Brain pericyte (primary cell): ENCODE measurements at places on chromosomes 5 and 9.

DNA sequence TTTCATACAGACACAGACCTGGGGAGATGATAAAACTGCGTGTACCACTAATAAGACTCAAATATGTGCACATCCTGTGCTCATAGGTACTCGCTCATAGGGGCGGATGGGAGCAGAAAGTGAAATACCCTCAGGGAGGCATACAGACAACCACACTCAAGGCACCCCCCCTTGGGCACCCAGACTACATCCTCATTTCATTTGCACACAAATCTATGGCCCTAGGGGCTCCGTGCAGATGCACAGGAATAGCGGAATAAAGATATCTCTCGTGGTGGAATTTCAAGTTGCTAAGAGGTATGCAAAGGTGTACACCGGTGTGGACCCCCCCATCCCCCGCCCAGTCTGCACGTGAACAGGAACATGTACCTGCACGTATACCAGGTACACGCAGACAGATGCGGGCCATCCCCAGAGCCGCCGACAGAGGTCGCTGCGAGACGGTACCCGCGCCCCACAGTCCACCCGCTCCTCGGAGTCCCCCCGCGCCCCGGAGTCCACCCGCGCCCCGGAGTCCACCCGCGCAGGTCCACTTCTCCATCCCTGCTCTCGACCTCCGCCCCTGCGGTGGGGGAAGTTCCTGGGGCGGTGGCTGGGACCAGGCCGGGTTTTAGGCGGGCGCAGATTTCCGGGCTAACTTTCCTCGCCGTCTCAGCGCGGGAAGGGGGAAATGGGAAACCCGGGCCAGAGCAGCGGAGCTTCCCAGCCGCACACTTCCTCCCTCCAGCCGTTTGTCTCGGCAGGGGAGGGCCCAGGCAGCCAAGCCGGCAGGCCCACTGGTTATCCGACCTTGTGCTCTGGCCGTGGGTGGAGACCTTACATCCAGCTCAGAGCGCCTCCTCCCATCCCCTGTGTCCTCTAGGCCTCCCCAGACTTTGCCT, 1.0 kb upstream of the IL12B start:
- no peak for DNase-seq

DNA sequence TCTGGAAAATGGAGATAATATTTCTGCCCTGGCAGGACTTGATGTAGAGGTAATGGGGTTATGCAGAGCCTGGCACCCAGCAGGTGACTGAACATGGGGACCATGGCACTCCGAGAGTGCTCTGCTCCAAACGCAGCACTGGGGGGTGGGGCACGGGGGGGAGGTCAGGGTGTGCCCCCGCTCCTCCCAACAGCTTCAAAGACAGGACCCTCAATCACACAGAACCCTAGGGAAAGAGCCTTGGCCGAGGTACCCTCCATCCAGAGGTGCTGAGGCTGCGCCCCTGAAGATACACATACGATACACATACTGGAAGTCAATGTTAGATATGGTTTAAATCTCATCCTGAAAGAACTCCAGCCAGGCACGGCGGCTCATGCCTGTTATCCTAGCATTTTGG, 26.6 kb upstream of the CEP72 start:
- DNase-seq: no peak

DNA sequence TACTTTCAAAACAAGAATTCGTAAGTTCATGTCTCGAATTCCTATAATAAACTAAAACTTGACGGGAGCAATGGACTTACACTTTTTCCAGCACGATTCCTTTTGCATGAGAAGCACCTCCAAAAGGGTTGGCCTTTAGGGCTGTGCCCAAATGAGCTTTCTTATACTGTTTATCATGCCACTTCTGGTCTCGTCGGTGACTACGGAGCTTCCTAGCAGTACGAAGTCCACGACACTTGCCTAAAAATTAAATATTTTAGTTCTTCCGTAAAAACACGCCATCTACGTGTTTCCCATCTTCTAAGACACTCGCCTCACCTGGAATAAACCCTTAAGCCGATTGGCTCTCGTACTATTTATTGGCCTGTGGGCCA, 554 bp downstream of the RPS23 start:
- DNase-seq: no peak

DNA sequence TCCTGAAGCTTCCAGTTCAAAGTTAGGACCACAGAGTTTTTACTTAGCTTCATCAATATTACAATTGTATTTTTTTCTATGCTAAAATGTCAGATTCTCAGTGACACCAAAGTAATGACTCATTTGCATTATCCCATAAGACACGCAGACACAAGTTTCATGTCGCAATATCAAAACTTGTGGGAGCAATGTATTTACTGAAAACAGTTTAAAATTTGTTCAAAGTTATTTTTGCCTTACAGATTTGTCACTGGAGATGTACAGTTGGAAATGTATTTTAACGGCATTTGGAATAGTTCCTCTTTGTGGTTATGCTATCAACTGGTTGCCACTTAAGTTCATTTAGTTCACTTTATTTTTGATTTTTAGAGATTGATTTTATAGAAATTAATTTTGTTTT, 36.2 kb upstream of the DAP start:
- no peak for DNase-seq

GRCh38 chr5:74816875-74817274, 49.3 kb downstream of the FAM169A start:
- DNase-seq: no peak

GRCh38 chr9:113578279-113578865, 114.8 kb downstream of the RGS3 start:
- DNase-seq: no peak
